ENCODE measurements at places on chromosomes 1 and 21.

GRCh38 chr21:43864313-43864961 lies 586 bp upstream of the AGPAT3 start:
- peak; percentile 55 for DNase-seq

DNA sequence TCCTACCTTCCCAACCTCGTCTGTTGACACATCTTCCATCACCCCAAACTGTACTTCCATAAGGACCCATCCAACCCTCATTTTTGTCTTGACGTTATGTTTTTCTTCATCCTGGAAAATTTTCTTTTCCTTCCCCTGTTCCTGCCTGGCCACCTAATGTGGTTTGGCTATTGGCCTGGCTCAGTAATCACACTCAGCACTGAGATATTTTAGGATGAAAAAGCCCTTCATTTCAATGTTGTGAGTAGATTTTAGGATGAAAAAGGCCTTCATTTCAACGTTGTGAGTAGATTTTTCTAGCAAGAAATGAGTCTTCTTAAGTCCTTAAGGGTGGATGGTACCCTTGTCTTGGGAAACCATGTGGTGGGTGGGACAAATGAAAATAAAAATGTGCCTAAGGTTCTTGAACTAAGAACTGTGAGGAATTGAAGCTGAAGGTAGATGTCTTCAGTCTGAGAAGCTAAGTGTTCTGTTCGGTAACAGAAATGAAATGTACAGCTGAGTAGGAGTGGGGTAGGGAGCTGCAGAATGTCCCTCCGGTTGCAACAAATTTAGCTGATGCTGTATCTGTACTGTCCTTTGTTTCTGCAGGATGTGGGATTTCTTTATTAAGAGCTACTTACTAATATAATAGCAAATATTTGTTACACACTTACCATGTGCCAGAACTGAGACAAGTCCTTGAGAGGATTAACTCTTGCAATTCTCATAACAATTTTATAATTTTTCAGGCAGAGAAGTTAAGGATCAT lies 36.1 kb downstream of the DNTTIP2 start:
- DNase-seq: no peak

GRCh38 chr1:25031966-25032667 lies 102.0 kb upstream of the RUNX3 start:
- no peak for DNase-seq

DNA sequence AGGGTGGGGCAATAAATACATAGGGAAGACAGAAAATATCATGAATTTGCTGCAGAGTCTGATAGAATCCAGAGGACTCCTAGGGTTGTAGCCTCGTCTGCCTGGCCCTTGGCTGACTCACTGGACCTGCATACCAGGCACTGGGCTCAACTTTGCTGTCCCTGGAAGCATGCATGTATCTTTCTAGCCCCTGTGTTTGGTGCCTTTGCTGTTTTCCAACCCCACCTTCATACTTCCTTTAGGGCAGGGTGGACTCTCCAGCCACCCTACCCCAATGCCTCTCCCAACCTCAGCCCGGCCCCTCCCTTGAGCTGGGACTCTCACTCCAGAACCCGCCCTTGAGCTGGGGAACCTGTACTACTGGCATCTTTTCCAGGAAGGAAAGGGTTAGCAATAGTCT lies 1.2 kb downstream of the RAB25 start:
- no peak for DNase-seq

DNA sequence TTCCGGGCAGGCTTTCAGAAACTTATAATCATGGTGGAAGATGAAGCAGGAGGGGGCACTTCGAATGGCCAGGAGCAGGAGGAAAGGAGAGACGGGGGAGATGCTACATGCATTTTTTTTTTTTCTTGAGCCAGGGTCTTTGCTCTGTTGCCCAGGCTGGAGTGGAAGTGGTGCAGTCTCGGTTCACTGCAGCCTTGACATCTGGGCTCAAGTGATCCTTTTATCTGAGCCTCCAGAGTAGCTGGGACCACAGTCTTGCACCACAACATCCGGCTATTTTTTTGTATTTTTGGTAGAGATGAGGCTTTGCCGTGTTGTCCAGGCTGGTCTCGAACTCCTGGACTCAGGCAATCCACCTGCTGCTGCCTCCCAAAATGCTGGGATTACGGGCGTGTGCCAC lies 61.6 kb downstream of the SELENOF start:
- DNase-seq: no peak

GRCh38 chr21:25896501-25897056 lies 161.8 kb downstream of the GABPA start:
- no peak for DNase-seq

DNA sequence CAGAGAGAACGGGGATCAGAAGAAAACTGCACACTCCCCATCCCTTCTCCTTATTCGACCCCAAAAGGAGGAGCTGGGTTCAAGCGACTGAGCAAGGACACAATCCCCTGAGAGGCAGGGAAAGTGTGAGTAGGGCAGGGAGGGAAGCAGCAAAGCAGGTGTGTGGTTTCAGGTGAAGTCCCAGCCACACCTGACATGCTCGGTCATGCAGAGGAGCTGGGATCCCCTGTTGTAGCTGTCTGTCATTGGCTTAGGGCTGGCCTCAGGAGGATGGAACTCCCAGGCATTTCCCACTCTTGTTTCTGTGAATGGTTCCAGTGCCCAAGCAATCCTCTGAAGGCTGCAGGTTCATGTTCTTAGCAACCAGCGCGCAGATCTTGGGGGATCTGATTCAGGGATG lies 150.7 kb downstream of the DSCAM start:
- no peak for DNase-seq

- no peak for DNase-seq
These were observed 3.3 kb downstream of the CSRP1 start for GRCh38 chr1:201503397-201504176.

DNA sequence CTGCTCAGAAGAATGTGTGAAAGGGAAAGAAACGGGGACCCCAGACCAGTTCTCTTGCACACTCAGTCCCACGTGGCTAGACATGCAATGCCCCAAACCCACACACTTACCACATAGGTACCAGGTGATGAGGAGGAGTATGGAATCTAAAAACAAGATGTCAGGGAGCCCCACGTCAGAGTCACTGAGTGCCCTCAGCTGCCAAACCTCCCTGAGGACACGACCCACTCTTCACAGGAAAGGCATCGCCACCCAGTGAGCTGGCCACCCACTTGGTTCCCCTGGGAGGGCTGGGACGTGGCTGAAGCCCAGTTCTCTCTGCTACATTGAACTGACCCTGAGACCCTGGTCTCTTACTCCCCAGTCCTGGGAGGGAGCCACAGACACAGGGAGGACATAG lies 41.4 kb downstream of the MRPL37 start:
- DNase-seq: no peak

GRCh38 chr1:184502161-184502560 lies 115.3 kb downstream of the C1orf21 start:
- no peak for DNase-seq

GRCh38 chr1:54596756-54597155 lies 26.6 kb downstream of the FAM151A start:
- DNase-seq: no peak

- no peak for DNase-seq
These were observed 131.8 kb downstream of the NEGR1 start for GRCh38 chr1:72150508-72150907.

GRCh38 chr1:2130156-2130555 lies 64.4 kb downstream of the FAAP20 start:
- no peak for DNase-seq

DNA sequence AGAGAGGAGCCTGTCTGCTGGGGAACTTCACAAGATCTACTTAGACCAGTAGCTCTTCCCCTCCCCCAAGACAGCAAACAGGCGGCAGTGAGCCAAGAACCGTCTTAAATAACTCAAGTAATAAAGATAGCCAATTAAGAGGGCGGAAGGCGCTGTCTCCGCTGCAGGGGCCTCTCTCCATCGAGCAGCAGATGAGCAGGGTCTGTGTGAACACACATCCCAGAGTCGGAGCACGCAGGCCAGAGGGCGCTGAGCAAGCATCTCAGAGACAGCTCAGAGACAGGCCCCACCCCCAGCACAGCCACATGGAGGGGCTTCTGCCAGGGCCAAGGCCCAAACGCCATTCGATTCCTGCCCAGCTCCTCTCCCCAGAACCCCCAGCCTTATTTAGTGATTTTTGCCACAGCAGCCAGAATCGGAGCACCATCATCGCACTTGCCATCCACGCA lies 11.1 kb downstream of the IFFO2 start:
- no peak for DNase-seq

DNA sequence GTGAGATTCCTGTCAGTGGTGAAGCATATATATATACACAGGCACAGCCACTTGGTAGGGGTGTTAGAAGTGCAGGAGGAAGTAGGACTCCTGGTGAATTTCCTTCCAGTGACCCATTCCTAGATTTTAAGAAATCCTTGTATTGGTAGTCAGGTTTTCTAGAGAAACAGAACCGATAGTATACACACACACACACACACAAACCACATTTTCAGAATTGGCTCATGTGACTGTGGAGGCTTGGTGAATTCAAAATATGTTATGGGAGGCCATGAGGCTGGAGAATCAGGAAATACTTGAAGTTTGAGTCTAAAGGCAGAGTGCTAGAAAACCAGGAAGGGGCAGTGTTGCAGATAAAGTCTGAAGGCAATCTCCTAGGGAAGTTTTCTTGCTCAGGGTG lies 114.2 kb downstream of the FCRL5 start:
- no peak for DNase-seq

DNA sequence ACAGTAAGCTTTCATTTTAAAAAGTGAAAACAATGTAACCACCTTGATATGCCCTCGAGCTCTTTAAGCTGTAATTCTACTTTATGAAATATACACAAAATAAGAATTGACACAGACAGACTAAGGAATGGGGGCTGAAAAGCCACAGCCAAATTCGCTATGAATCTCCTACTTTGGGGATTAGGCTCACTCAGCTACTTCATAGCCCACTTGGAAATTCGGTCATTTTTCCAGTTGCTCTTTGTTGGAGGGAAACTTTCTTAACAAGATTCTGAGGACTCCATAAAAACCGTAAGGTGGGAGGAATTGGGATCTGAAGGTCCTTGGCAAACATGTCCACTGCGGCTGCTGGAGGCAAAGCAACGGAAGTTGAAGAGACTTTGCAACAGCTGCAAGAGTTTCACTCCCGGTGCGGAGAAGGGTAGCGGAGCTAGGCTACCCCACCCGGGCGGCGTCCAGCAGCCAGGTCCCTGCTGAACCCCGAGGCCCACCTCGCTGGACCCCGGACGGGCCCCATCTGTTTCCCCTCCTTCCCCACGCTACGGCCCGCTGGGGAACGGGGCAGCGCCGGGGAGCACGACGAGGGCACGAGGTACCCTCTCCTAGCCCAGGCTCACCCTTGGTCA lies 634 bp downstream of the MYCBP start:
- no peak for DNase-seq

DNA sequence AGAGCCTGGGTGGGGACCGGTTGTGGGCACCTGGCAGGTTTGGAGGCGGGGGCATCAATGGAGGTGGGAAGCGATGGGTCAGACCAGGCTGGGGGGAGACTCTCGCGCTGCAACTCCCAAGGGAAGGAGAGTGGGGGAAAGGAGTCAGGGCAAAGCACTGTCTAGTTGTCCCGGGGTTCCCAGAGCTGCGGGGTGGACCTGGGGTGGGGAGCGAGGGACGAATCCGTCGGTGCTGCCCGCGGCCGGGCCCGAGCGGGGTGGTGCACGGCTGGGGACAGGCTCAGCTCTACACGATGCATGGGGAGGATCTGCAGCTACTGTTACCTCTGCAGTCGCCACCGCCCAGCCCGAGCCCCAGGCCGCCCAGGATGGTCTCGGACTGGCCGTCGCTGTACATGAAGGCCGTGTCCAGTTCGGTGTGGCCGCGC lies 427 bp downstream of the AKR7A2 start:
- peak; percentile 22 for DNase-seq

GRCh38 chr1:186079084-186079684 lies 295.9 kb downstream of the TPR start:
- DNase-seq: no peak

- peak; percentile 27 for DNase-seq
These were observed 1.3 kb downstream of the NTNG1 start for GRCh38 chr1:107142140-107142542.

GRCh38 chr1:205455581-205456382 lies at the start of gene BLACAT1:
BLACAT1 (minus strand) TSS chr1:205456045.
- no peak for DNase-seq

- no peak for DNase-seq
These were observed 53.9 kb downstream of the SYDE2 start for GRCh38 chr1:85146972-85147359.

- no peak for DNase-seq
These were observed 5.2 kb downstream of the SLC2A1 start for GRCh38 chr1:42953182-42954180.

- DNase-seq: peak; percentile 65
These were observed 10.6 kb upstream of the LRRC39 start for GRCh38 chr1:100188617-100189016.
